ENCODE measurements at places on chromosomes 7 and 10.

DNA sequence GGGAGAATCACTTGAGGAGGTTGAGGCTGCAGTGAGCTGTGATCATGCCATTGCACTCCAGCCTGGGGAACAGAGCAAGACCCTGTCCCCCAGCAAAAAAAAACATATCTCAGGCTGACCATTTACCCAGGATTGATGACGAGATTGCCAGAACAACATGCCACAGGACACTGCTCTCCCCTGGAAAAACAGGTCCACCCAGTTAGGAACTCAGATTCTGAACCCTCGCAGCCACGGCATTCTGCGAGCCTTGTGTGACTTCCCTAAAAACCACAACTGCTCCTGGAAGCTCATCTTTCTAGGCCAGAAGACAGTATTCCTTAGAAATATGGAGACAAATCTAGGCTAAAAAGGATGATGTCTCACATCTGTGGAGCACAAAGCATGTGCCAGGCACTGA is 42.1 kb upstream of the SH2B2 start:
- no peak for DNase-seq

GRCh38 chr10:132889556-132889955 is 52.8 kb downstream of the CFAP46 start:
- DNase-seq, result no peak

- DNase-seq, result no peak
Observed at GRCh38 chr10:95327367-95327766, 36.6 kb upstream of the PDLIM1 start.

- DNase-seq, result no peak
Observed at GRCh38 chr10:117257721-117258120, 16.8 kb downstream of the SLC18A2 start.

DNA sequence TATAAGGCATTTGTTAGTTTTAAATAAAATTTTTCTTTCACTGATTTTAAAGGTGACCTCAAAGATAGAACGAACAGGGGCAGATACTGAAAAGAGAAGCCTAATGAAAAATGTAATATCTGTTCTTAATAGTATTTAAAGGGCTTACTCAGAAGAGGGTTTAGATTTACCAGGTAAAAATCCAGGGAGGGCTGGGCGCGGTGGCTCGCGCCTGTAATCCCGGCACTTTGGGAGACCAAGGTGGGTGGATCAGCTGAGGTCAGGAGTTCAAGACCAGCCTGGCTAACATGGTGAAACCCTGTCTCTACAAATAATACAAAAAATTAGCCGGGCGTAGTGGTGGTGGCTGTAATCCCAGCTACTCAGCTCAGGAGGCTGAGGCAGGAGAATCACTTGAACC is 108.3 kb upstream of the CNTNAP2 start:
- DNase-seq, result no peak

DNA sequence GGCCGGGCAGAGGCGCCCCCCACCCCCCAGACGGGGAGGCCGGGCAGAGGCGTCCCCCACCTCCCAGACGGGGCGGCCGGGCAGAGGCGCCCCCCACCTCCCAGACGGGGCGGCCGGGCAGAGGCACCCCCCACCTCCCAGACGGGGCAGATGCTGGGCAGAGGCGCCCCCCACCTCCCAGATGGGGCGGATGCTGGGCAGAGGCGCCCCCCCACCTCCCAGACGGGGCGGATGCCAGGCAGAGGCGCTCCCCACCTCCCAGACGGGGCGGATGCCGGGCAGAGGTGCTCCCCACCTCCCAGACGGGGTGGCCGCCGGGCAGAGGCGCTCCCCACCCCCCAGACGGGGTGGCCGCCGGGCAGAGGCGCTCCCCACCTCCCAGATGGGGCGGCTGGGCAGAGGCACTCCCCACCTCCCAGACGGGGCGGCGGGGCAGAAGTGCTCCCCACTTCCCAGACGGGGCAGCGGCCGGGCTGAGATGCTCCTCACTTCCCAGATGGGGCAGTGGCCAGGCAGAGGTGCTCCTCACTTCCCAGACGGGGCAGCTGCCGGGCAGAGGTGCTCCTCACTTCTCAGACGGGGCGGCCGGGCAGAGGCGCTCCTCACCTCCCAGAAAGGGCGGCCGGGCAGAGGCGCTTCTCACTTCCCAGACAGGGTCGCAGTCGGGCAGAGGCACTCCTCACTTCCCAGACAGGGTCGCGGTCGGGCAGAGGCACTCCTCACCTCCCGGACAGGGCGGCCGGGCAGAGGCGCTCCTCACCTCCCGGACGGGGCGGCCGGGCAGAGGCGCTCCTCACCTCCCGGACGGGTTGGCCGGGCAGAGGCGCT is 53.6 kb downstream of the ENTPD1 start:
- DNase-seq, result no peak

DNA sequence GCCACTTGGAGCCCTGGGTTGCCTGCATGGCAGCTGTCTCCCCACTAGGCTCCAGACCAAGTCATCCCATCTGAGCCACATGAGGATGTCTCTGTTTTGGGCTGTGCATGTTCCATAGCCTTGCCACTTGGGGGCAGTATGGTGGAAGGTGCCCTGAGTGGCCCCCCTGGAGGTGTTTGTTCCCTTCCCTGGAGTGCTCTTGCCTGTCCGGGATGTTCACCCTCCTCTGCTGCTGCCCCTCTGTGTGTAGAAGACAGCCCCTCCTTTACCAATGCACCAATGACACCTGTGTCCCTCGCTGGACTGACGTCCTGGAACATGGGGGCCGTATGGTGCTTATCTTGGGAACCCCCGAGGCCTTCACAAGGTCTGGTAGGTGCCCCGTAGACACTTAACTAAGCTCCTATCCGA is 100.2 kb downstream of the ACTR3B start:
- no peak for DNase-seq

DNA sequence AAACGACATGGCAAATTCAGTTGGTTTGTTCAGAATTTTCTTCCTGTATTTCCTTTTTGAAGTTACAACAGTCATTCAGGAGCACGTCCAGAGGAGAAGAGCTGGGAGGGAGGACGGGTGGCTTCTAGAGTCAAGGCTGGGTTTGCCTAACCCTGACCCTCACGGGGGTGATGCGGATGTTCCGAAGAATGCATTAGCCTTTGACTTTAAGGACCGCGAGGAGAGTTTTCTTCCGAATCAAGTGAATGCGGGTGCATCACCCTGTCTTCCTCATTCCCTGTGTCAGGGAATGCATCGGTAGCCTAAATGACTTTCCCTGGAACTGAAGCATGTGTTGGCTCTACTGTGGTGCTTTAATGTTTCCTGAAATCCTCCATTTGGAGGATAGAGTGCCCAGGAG is 396.6 kb upstream of the GALNT17 start:
- no peak for DNase-seq

DNA sequence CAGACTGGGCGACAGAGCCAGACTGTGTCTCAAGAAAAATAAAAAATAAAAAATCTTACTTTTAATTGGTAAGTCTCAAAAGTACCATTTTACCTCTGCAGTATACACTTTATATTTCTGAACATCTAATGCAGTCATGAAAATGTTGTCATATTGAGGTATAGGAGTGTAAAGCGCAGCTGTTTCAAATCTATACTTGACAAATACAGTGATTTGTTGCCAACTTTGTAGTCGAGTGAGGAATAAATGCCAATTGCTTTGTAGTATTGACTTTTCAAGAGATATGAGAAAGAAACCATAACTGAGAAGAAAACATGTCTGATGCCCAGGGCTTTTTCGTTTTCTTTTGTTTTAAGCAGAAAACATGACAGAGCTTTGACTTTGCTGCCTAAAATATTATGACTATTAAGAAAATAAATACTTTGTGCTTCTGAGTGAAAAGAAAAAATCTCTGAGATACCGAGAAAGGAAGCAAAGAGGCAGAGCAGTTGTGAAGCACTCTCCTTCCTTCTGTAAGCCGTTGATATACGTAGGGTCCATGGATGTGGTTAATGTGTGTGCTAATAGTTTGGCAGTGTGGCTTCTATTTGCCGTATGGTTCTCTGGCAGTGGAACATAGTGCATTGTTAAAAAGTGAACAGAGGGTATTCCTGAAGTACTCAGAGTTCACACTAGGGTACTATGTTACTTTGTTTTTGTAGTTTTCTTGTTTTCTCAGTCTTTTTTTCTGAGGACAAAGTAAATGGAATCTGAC is 38.2 kb downstream of the AVL9 start:
- DNase-seq, result no peak

- no peak for DNase-seq
Observed at GRCh38 chr7:69199041-69199440, 399.2 kb upstream of the AUTS2 start.

- no peak for DNase-seq
Observed at GRCh38 chr7:6182993-6183392, 89.4 kb downstream of the CYTH3 start.

DNA sequence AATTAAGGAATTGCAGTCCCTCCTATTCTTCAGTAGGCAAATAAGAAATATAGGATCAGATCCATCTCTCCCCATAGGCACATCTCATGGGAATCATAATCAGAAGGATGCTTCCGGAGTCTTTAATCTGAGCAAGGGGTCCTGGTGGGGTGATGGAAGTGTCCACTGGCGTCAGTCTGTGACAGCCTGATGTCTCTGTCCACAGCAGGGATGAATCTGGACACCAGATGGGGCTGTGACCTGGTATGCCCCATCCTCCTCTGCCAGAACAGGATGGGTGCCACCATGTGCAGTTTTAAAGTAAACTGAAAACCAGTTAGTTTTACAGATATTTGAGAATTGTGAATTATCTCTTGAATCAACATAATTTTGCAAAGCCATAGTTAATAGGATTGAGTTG is 148.7 kb downstream of the C1GALT1 start:
- no peak for DNase-seq

DNA sequence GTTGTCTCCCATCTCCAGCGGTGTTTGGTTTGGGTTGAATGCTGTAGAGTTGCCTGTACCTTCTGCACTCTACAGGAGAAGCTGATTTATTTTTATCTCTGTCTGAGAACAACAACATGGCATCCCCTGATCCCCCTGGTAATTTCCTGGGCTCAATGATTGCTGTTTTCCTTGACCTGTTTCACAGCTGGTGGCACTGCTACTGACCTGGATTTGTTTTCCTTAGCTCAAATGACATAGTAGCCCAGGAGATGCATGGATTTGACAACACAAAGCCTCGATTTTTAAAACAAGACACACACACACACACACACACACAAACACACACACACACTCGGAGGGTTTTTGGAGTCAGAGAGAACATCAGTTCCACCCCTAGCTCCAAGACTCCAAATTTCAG is 301.6 kb downstream of the NRG3 start:
- DNase-seq, result no peak

DNA sequence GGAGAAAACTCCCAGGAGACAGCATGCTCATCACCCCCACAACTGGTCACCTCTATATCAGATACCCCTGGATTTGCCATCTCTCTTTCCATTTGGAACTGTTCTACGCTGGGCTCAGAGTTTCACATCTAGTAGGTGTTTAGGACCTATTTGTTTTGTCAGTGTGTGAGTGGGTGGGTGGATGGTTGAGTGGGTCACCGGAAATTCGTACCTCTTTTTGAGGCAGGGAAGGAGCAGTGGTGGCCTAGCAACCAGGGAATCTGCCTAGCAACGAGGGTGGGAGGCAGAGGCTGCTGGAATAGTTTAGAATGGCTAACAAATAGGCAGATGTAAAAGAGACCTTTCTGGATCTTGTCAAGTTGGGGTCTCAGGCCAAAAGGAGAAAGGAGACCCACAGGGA is 23.2 kb upstream of the SLF2 start:
- no peak for DNase-seq

DNA sequence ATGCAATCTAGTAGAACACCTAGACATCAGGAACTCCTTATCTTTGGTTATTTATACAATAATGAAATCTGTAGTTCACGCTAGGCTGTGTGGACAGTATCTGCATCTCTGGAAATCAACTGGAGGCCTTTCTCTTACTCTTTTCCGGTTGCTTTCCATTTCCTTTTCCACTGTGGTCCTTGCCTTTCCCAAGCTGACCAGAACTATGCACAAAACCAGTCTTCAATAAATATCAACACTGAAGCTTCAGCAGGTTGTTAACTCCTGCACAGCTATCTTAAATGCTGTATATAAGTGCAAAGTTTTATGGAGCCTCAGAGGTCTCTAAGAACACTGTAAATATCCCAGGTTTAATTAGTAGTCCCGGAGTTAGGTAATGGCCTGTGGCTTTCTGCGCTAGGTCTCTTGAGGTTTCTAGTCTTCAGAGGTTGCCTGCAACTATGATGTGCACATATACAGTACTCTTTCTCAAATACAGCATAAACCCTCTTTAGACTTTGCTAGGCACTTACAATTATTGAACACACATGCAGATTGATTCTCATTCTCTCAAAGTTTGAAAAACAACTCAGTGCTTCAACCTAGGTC is 2.4 kb downstream of the KLLN start:
- no peak for DNase-seq

GRCh38 chr10:101724446-101724845 is 29.5 kb upstream of the FBXW4 start:
- no peak for DNase-seq

- no peak for DNase-seq
Observed at GRCh38 chr10:13587391-13587790, 626 bp downstream of the PRPF18 start.

DNA sequence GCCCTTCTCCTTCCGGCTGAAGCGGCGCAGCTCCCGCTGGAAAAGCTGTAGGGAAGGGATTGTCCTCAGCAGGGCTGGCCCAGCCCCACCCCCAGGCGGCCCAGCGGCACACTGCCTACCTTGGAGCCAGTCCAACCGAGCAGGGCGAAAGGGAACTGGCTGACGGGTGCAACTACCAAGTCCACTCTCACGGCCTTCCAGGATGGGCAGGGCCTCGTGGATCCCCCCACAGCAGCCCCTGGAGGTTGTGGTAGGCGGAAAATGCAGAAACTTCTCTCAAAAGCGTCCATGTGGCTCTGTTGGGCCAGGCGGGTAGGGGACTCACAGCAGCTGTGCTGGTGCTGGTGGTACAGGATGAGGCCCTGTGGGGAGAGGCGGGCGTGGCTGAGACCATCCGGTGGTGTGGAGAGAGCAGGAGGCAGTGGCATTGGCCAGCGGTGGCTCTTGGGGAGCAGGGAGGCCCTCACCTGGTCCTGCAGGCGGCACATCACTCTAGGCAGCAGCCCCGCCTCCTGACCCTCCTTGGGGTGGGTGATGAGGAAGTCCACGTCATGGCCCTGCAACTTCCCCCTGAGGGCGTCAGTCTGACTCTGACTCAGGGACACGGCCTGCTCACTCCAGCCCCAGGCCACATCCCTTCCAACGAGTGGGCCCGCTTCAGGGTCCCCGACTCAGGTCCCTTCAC is 8.4 kb upstream of the PGAM2 start:
- DNase-seq, result no peak

GRCh38 chr10:48519481-48520183 is 85.2 kb downstream of the ARHGAP22 start:
- no peak for DNase-seq

- DNase-seq, result no peak
Observed at GRCh38 chr7:102943423-102944169, 30.8 kb downstream of the LRRC17 start.
